ENCODE measurements at places on chromosomes 7 and 10.

GRCh38 chr10:6493521-6494441 is 86.3 kb downstream of the PRKCQ start:
- no peak for DNase-seq

DNA sequence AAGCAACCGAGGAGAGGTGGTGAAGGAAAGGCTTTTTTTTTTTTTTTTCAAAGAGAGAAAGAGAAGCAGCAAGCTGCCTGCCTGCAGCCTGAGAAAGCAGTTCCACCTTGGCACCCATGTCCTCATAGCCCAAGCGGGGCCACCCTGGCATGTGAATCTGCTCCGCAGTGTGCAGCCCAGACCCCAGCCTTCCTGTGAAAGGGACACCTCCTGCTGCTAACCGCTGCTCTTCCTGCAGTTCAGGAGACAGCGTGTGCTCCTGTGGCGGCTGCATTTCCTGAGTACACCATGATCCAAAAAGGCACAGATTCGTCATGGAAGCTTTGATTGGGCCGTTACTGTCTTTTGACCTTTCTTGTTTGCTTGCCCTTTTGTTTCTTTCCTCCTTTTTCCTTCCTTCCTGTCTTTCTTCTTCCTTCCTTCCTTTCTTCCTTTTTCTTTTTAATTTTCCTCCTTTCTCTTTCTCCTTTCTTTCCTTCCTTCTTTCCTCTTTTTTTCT is 38.1 kb downstream of the IKZF1 start:
- DNase-seq, result no peak

DNA sequence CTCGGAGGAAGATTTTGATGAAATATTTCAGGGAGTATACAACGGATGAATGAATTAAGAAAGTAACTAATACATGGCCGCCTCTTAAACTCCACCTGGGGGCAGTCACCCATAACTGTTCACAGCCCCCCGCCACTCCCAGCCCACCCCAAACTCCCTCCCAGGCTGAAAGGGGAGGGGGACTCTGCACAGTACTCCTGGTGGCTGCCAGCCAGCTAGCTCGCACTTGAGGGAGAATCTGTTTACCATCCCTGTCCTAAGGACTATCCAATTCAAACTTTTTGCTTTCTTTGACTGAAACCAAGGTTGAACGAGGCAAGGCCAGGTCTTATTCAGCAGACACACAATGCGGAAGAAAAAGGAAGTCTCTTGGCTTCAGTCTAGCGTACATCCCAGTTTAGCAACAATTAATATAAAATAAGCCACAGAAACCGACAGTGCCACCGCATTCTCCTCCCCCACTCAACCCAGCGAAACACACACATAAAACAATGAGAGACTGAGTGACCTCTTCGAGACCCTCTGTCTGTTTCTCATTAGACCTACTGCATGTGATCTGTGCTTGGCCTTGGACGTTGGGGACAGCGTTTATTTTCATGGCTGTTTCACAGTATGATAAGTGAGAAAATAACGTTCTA is 219.5 kb downstream of the GLI3 start:
- no peak for DNase-seq

- no peak for DNase-seq
These were observed 26.1 kb upstream of the DNAJB6 start for GRCh38 chr7:157310676-157311185.

DNA sequence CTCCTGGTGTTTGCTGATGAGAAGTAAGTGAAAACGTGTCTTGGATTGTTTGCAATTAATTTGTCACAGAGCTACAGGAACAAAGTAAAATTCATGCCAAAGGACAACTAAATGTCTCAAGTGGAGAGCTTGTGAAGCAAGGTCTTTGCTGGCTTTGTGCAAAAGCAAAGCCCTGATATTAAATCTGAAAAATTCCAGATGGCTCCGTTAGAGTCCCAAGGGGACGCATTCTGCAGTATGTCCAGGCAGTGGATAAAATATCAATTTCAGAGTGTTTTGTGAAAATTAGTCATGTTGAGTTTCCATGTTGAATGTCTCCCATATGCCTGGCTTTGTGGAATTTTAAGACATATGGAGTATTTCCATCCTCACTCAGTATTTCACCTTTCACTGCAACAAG is 102.5 kb upstream of the PTN start:
- DNase-seq, result no peak

- no peak for DNase-seq
These were observed 96.8 kb upstream of the PCBD1 start for GRCh38 chr10:70984986-70985722.

DNA sequence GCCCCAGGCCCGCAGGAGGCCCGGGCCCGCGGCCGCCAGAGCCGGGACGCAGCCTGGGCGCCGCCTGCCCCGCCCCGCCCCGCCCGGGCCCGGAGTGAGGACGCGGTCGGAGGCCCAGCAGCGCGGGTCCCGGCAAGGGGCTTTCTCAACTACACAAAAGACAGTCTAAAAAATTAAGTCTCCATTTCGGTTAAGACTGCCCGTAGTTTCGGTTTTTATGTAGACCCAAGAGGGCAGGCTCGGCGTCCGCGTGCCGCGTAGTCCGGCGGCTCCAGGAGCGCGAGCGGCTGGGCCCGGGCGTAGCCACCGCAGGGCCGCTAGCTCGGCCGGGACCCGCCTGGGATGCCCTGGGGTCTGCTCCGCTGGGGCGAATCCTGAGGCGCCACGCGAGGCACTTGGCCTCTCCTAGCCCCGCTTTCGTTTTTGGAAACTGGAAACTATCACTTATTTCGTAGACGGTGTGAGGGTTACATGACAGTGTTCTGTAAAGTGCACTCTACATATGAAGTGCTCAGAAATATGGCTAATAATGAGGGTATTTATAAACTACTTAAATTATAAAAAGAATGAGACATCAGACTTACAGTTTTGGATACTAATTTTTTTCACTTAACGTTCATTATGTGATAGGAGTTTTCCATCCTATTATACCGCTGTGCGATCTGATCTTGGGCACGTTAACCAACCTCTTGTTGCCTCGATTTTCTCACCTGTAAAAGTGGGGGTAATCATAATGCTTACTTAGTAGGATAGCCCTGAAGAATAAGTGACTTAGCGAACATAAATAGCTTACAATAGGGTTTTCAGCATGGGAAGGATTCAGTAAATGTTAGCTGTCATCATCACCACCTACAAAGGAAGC is 573 bp downstream of the BLVRA start:
- DNase-seq, result no peak

DNA sequence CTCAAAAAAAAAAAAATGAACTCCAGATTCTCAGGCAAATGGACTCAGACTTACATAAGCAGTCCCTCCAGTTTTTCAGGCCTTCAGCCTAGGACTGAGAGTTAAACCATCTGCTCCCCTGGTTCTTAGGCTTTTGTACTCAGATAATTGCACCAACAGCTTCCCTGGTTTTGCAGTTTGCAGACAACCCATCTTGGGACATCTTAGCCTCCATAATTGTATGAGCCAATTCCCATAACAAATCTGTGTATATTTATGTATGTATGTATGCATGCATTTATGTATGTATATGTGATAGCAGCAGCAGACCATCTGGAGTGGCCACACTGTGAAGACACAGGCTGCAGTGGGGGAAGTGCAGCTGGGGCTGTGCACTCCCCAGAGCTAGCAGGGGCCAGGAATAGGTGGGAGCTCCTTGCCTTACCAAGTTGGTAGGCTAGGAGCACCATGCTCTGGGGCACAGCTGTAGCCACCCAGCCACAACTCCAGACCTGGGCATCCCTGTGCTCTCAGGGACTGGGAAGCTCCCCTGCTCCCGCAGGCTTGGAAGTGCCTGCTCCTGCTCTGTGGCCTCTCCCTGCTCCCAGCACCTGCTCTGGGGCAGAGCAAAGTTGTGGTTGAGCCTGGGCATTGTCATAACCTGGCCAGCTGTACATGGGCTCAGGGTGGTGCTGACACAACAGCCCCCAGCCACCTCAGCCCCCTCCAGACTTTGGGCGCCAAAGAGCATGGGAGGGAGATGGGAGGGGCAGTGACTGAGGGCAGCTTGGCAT is 8.9 kb upstream of the KLHL7 start:
- DNase-seq, result no peak

- DNase-seq, result no peak
These were observed 72.5 kb downstream of the EXOC6 start for GRCh38 chr10:92920866-92921265.

GRCh38 chr7:17815318-17815717 is 125.0 kb downstream of the SNX13 start:
- DNase-seq, result no peak

DNA sequence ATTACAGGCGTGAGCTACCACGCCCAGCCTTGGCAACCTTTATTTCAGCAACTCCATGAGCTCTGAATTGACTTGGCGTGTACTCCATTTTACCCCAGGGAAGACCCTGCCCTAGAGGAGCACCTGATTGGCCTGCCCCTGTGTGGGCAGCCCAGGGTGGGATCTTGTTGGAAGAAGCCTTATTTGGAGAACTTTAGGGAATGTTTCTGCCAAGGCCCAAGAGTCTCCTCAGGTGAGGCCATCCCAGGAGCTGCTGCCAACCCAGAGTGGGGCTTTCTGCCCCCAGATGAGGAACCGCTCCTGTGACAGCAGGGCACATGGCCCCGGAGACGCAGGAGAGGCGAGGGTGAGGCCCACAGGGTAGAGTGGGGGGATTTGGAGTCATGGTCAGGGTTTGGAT is 42.0 kb downstream of the VWA2 start:
- no peak for DNase-seq

DNA sequence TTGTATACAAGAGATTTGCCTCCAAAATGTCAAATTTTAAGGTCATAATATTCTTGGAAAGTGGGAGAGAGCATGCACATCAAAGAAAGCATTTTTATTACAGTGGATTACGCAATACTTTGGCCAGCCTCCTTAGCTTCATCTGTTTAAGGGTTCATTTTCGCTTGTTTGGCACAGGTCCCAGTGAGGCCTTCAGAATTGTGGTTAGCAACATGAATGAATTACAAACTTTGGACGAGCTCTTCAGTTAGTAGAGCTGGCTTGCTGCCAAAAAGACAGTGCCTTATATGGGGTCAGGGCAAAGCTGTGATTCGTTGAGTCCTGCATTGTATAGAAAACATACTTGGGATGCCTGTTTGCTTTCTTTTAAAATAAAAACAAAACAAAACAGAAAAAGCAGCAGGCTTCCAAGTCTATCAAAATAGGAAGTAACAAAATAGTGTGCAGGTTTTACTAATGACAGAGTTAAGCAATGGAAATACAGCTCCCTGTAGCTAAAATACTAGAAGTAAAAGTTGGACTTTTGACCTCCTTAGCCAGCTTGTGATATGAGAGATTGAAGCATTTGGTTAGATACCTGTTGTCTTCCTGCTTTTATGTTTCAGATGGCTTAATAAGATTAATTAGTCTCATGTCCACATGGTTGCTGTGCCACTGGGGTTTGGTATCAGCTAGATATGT is 190.8 kb downstream of the MLLT10 start:
- peak; percentile 86 for DNase-seq

- no peak for DNase-seq
These were observed 1.3 kb downstream of the CUTC start for GRCh38 chr10:99733366-99733765.

GRCh38 chr10:24721229-24722106 is 2.2 kb downstream of the ARHGAP21 start:
- no peak for DNase-seq

DNA sequence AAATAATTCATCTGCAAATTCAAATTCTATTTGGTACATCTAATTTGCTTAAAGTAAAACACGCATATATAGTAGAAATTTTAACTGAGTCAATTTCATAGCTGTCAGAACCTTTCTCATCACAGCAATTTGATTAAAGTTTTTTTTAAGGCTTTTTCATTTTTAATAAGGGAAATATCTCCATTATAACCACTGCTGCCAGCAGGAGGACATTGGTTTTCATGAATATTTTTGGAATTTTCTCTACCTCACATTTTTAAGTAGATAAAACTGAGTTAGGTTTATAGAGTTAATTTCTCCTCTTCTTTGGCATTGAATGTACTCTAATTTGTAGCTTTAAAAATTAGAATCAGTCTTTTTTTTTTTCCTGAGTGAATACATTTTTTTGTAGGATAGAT is 82.2 kb downstream of the ST7 start:
- DNase-seq, result no peak

DNA sequence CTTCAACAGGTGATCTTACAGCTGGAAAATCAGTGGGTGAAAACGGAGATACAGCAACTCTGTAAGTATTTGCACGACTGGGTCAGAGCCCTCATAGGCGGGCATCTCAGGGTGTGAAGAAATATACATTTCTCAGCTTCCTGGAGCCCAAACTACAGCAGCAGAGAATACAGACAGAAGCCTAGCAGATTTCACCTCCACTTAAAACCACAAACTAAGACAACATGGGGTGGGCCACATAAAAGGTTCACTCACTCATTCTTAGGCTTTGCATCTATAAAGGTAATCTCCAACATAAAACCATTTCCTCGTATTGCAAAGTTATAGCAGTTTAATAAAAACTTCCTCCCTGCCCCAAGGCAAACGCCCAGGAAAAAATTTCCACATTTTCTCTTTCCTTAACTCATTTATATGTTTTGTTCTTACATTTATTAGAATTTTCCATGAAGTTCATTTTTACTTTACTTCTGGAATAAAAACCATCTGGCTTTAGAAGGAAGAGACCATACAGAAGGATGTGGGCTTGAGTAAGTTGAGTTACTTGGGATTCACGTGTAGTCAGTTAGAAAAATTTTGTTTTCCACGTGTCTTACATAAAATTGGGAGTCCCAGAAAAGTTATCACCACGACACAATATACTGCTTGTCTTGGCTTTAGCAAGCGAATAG is 327.1 kb downstream of the FRMD4A start:
- no peak for DNase-seq

GRCh38 chr10:117294735-117295134 is 53.8 kb downstream of the SLC18A2 start:
- DNase-seq, result no peak

GRCh38 chr10:43623351-43623750 is 17.1 kb downstream of the ZNF485 start:
- DNase-seq, result no peak

DNA sequence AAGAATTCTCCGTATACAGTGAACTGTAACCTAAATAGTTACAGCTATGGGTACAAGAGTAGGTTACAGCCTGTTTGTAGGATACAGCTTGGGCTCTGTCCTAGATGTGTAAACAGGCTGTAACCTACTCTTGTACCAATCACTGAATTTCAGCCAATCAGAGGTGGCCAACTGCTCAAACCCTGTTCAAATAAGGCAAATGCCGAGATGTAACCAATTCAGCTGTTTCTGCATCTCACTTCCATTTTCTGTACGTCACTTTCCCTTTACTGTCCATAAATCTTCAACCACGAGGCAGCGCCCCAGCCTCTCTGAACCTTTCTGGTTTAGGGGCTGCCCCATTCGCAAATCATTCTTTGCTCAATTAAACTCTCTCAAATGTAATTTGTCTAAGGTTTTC is 8.3 kb upstream of the MMP21 start:
- DNase-seq, result no peak

- no peak for DNase-seq
These were observed 22.3 kb upstream of the TSPAN33 start for GRCh38 chr7:129122078-129122750.
